ENCODE measurements at places on chromosomes 3 and 15. TPM values are rescaled to one million over a fixed set of nuclear protein-coding genes. Genes with fewer than 3 reads are reported as not detected.

PRR20G gene
- not detected for total RNA-seq

SERPINI2 gene
- not detected for total RNA-seq

A4GNT gene
- total RNA-seq = not detected

SIDT1 gene
- 11.5 TPM for total RNA-seq

NEK11 gene
- 1.1 TPM for total RNA-seq

SMCO1 gene
- total RNA-seq = not detected

TMEM108 gene
- not detected for total RNA-seq

FILIP1L gene
- 1.4 TPM for total RNA-seq

SST gene
- not detected for total RNA-seq

RASL12 gene
- not detected for total RNA-seq

DUOX1 gene
- 0.02 TPM for total RNA-seq

EIF4E3 gene
- total RNA-seq = 20.3 TPM

ANAPC13 gene
- total RNA-seq = 29.7 TPM

IVD gene
- 66.6 TPM for total RNA-seq

ZNF717 gene
- total RNA-seq = 10.3 TPM

SEMA5B gene
- not detected for total RNA-seq

PPP4R2 gene
- total RNA-seq = 105 TPM

SLC28A1 gene
- total RNA-seq = not detected

ATP10A gene
- 48.0 TPM for total RNA-seq

TLR9 gene
- 0.17 TPM for total RNA-seq

NANOGP8 gene
- total RNA-seq = not detected

EEF1AKMT4 gene
- 14.3 TPM for total RNA-seq

LINGO1 gene
- total RNA-seq = not detected

IDH3A gene
- total RNA-seq = 169 TPM

EPHA3 gene
- total RNA-seq = not detected

CCK gene
- total RNA-seq = not detected
